Inflammatory macrophage treated with lipopolysaccharide for 1 hour (primary cell): ENCODE measurements at places on chromosomes 13 and 19.
A peak's percentile ranks its signal among the peaks of the same experiment; 100 is the strongest.

DNA sequence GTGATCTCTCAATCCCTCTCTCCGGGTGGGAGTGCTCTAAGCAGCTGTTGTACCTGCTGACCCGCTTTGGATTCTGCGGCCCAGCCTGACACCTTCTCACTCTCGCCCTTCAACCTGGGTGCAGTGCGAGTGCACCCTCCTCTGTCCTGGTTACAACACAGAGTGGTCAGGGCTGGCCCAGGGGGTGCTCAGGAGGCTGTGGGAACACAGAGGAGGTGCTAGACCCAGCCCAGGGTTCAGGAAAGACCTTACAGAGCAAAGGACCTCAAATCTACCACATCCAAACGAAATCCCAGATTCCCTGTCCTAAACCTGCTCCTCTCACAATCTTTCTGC is 23.7 kb downstream of the ZNF175 start:
- DNase-seq = no peak

DNA sequence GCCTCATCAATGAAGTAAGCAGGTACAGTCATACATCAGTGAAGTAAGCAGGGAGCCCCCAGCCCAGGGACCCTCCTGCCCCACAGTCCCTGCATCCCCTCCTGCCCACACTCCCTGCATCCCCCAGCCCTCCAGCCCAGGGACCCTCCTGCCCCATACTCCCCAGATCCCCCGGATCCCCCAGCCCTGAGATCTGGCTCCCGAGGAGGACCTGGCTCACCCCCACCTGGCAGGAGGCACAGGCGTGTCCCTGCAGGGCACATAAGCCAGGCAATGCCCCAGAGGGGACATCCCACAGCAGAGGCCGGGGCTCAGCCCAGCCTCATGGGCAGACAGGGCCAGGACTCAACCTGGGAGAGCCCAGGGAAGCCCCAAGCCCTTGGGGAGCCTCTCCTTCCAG is 53.6 kb upstream of the TPM4 start:
- DNase-seq = no peak

DNA sequence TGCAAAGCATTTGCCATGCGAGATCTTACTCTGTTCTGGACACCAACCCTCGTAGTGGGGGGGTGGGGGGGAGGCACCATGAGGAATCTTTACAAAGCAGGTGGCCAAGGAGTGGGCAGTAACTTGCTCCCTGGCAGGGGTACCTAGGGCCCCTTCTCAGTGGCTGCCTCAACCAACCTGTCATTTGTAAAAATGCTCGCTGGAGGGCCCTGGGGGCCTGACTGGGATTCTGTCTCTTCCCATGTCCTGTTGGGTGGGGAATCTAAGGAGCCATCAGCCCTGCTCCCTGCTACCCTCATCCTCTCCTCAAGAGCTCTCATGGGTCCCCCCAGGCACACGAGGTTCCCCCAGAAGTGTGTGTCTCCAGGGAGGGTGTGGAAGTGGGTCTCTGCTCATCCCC is 1.5 kb downstream of the KCNN1 start:
- DNase-seq = no peak

DNA sequence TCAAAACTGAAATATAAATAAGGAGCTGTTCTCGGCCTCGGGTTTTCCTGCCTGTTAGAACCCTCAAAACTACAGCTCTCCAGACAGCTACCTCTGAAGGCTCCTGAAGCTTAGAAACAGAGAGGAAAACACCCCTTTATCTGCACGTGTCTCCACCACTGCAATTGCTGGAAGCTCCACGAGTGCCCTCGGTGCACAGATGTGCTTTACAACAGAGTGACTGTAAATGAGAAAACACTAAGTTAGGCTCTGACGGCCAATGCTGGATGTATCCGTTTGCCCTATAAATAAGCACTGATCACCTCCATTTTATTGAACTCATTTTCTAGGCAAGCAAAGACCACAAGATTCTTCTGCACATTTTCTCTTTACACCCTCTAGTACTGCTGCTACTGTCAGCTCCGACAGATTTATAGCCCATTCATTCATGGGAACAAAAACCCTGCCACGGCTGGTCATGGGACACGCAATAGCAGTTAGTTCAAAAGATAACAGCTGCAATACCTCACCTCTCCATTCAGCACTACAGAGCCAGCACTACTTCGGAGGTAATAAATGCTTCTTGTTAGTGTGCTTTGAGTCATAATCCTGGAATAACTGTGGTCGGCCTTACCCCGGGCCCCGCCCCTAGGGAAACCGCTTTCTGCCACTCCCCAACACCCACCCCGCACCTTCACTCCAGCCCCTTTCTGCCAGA is 241.1 kb upstream of the ZNF507 start:
- no peak for DNase-seq

- DNase-seq = no peak
These were observed 7.6 kb downstream of the TRPM4 start for GRCh38 chr19:49165111-49165750.

GRCh38 chr13:113449693-113450347 is 3.5 kb downstream of the ADPRHL1 start:
- DNase-seq = no peak

- no peak for DNase-seq
These were observed 228.3 kb upstream of the IRS2 start for GRCh38 chr13:110014719-110015118.

DNA sequence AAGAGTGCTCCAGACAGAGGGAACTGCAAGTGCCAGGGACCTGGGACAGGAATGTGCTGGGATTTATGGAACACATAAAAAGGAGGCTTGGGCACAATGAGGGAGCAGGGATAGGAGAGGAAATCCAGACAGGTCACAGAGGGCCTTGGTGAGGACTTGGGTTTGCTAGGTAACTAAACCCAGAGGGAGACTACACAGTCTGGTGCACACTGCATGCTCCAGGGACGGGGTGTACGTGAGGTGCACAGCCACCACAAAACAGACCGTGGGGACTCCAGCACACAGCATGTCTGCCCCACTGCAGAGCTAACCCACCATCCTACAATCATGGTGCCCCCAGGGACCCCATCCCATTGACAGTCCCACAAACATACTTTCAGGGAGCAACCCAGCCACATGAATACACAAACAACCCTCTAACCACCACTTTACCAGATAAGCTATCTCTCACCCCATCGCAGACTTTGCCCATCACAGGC is 5.5 kb upstream of the ZFP36 start:
- DNase-seq = no peak

DNA sequence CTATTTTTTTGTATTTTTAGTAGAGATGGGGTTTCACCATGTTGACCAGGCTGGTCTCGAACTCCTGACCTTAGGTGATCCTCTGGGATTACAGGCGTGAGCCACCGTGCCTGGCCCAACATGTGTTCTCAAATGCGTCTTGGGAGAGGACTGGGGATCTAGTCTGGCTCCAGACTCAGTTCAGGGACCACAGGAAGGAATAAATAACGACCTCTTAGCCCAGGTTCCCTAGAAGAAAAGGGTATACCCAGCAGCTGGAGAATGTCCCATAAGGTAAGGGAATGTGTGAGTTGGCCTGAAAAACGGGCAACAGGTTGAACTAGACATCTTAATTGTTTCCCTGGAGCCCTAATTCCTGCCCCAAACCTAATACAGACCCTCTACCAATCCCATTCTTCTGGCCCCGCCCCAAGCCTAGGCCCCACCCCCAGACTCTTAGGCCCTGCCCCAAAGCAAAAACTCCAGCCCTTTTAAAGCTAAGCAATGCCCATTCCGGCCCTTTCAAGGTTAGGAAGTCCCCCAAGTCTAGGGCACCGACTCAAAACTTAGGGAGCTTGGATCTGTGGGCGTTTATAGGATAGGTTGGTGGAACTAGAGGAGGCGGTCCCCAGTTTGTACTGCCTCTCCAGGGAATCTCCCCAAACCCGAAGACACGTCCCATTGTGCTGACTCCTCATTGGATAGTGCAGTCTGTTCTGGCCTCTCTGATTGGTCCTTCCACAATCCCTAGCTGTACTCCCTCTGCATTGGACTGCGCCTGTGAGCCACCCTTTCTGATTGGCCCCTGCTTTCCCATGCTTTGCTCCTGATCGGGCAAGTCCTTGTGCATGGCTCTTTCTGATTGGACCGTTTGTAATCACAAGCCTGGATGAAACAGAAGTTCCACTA is 5.4 kb upstream of the LRFN1 start:
- DNase-seq = peak; percentile 28
